Omental fat pad (tissue), 4 donors: ENCODE measurements at places on chromosomes 7 and 10. TPM values are rescaled to one million over a fixed set of nuclear protein-coding genes. Genes with fewer than 3 reads are reported as not detected.

Gene AKR1C8
- not detected for total RNA-seq

Gene KIN
- total RNA-seq = 8.7 TPM

Gene GNAT3
- not detected for total RNA-seq

Gene GSTO2
- 0.25 TPM for total RNA-seq

Gene CHAT
- total RNA-seq = not detected

Gene DPYSL4
- total RNA-seq = 3.0 TPM

Gene DPP6
- total RNA-seq = 0.13 TPM

Gene CDHR3
- total RNA-seq = 9.8 TPM

Gene ANKRD1
- total RNA-seq = 3.8 TPM

Gene OR2A42
- not detected for total RNA-seq

Gene GPR15LG
- total RNA-seq = not detected

Gene SYT15B
- 0.84 TPM for total RNA-seq

Gene CTAGE15
- total RNA-seq = 0.79 TPM

Gene KNDC1
- total RNA-seq = 0.16 TPM

Gene PNLIPRP3
- total RNA-seq = 0.63 TPM

Gene CPA5
- not detected for total RNA-seq

Gene FOXI2
- total RNA-seq = not detected

Gene LIPF
- not detected for total RNA-seq

Gene ZNF804B
- total RNA-seq = not detected

DNA sequence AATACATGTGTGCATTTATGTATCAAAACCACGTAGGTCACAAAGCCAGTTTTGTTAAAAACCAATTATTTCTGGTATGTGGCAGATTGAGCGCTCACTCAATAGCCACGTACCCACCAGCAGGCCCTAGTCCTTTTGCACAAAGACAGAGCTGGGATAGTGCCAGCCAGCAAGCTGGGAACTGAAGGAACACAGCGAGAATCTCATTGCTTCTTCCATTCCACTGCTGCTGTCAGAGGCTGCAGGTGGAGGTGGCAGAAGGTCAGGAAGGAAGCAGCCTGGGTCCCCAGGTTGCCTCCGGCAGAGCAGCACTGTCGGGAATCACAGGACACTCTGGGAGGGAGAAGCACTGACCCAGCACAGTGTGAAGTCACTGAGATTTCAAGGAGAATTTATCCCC lies 385.5 kb upstream of the PFKP start:
- no peak for DNase-seq

DNA sequence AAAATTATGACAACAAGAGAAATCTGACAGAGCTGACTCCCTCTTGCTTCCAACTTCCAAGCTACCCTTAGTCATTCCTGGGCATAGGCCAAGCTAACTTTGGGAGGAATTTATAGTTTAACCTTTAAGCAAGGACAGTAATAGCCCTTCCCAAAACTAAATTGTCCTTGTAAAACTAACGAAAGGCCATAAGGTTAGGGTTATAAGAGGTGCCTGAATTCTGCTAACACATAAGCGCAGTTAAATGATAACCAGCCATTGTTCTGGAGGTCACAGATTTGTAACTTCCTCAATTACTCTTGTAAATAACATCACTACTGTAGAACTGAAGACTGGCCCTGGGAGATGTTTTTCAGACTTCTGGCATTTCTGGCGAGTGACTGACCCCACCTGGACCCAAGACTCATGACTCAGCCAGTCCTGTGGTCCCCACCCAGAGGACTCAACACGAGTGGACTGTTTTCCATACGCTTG lies 481.2 kb downstream of the KCNMA1 start:
- DNase-seq = no peak

GRCh38 chr7:25087855-25088254 lies 37.2 kb downstream of the CYCS start:
- DNase-seq = no peak

DNA sequence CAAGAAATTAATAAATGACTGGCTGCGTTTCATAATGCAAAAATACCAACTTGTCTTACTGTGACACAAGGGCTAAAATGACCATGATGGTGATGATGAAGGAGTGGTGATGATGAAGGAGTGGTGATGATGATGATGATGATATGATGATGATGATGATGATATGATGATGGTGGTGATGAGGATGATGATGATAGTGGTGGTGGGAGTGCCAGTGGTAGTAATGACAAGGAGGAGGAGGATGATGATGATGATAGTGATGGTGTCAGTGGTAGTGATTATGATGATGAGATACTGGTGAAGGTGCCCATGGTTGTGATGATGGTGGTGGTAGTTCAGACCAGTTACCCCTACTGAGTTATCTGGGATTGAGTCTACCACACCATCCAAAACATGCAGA lies 265.9 kb downstream of the FGFR2 start:
- DNase-seq = no peak

GRCh38 chr10:13417459-13418126 lies 69.5 kb upstream of the SEPHS1 start:
- DNase-seq = no peak

- DNase-seq = no peak
These were observed 32.3 kb downstream of the C1GALT1 start for GRCh38 chr7:7214398-7215347.

DNA sequence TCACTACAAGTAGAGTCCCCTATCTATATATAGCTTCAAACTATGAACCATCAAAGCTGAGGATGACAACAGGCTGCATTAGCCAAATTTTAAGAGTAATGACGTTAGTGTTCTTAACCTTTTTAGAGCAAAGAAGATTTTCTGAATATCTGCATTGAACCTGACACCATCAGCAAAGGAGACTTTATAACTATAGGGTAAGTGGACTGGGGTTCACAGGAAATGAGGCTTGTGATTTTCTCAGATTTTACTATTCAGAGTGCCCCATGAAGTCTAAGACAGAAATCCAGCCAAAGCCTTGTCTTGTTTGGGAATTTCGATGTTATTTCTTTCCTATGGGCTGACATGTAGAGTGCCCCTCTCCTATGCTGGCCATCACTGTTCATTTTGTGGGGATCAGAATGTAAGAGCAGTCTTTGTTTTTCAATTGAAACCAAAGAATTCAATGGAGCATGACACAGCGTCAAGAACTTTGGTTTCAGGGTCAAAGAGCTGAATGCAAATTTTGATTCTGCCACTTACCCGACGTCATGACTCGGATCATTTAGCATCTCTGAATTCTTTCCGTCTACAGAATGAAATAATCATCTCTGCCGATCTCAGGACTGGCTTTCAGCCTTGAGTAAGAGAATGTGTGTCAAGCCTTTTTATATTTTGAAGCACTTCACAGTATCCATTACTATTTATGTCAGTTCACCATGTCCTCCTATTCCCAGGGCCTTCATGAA lies 52.7 kb downstream of the DENND11 start:
- DNase-seq = no peak

GRCh38 chr7:22394739-22395138 lies 37.8 kb upstream of the RAPGEF5 start:
- no peak for DNase-seq

DNA sequence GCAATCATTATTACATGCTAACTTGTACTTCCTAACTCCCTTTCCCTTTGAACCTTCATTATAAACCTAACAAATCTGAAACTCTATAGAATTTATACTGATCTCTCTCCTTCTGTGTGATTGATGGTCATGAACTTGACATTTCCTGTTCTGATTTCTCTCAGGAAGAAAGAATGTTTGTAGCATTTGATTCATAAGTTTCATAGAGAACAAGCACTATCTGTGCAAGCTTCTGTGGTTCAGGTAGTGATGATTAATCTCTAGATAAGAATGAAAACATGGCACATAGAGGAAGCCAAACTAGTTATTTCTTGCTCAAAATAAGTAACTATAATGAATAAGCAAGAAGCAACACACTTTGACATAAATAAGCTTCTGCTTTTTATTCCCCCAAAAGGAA lies 34.2 kb downstream of the TFPI2 start:
- DNase-seq = no peak

- DNase-seq = no peak
These were observed 200.5 kb upstream of the HPS1 start for GRCh38 chr10:98646998-98647917.

- no peak for DNase-seq
These were observed 130.9 kb downstream of the OAT start for GRCh38 chr10:124287791-124288190.

GRCh38 chr7:141387521-141388217 lies 163.5 kb upstream of the AGK start:
- no peak for DNase-seq

GRCh38 chr7:136359333-136359903 lies 382.3 kb upstream of the MTPN start:
- DNase-seq = no peak

GRCh38 chr7:45215601-45216062 lies 58.0 kb downstream of the RAMP3 start:
- DNase-seq = no peak

DNA sequence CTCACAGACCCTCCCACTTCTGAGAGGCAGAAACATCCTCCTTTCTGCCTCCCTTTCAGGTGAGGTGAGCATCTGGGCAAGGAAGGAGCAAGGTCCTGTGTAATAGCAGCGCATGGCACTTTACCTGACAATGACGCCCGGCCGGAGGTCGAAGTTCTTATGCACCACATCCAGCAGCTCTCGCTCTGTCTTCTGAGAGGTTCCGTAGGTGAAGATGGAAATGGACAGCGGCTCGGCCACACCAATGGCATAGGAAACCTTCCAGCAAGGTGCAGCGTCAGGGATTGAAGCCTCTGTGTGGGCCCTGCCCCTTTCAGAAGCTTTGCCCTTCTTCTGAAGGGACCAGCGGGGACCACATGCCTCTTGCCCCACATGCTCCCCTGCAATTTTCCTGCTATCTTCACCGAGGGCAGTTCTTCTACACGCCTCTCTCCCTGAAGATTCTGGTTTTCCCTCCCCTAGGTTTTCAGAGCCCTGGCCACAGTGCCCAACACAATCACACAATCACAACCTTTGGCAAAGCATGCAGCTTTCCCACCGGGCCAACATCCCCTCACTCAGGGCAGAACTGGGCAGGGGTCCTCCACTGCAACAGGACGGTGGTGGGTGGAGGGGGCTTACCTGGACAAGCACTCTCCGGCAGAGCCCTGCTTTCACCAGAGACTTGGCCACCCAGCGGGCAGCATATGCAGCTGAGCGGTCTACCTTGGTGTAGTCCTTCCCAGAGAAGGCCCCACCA lies 14.9 kb downstream of the MAT1A start:
- DNase-seq = no peak

- DNase-seq = no peak
These were observed 63.2 kb downstream of the LMBR1 start for GRCh38 chr7:156829669-156830336.

DNA sequence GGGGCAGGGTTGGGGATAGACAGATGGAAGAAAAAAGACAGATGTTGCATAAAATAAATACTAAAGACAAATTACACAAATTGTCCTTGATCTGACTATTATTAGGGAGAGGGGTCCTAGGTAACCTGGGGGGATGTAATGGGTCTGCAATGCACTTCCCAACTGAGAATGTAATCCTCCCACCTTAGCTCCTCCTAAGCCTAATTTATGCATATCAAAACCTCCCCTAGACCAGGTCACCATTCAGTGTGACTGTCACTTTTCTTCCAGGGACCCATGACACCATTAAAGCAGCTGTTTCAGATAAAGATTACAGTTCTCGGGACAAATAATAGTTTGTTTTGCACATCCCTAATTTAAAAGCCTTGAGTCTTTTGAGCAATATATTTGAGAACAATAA lies 133.9 kb upstream of the FEZF1 start:
- DNase-seq = no peak

GRCh38 chr7:134534633-134535032 lies 7.3 kb downstream of the AKR1B10 start:
- no peak for DNase-seq

- DNase-seq = no peak
These were observed 139.2 kb downstream of the HGF start for GRCh38 chr7:81630600-81630999.

DNA sequence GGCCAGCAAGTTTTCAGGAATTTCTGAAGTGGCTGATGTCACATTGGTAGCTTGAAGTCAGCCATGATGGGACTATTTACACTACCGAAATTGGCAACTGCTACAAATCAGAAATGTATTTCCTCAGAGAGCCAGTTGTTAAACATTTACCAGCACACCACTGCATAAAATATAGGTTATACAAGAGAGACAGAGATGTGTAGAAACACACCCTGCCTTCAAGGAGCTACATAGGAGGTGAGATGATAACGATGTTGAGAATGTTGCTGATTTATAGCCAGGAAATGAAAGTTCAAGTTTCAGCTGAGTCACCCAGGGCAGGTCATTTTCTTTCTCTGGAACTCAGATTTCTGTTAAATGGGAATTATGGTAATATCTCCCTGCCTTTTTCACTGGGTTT lies 46.0 kb upstream of the TCF7L2 start:
- no peak for DNase-seq

DNA sequence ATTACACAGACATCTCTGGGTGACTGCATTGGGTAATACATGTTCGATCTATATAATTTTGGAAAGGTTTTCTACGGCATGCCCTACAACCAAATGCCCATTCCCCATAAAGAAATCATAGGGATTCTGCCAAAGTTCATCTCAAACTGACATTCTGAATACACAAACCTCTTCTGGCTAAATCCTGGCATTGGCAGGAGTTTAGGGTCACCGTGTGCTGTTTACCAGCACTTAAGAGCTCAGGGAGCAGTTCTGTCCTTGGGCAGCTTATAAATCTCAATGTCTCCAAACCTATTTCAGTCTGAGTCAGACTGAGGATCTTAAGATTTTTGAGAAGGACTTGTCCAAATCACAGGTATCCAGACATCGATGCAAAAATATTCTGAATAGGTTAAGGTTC lies 809.6 kb upstream of the LRRN3 start:
- no peak for DNase-seq

- no peak for DNase-seq
These were observed 127.9 kb upstream of the AKR1E2 start for GRCh38 chr10:4698075-4698474.

- DNase-seq = no peak
These were observed 266.8 kb downstream of the CELF2 start for GRCh38 chr10:11284291-11285085.

- no peak for DNase-seq
These were observed 83.9 kb downstream of the RAMP3 start for GRCh38 chr7:45241339-45242109.

DNA sequence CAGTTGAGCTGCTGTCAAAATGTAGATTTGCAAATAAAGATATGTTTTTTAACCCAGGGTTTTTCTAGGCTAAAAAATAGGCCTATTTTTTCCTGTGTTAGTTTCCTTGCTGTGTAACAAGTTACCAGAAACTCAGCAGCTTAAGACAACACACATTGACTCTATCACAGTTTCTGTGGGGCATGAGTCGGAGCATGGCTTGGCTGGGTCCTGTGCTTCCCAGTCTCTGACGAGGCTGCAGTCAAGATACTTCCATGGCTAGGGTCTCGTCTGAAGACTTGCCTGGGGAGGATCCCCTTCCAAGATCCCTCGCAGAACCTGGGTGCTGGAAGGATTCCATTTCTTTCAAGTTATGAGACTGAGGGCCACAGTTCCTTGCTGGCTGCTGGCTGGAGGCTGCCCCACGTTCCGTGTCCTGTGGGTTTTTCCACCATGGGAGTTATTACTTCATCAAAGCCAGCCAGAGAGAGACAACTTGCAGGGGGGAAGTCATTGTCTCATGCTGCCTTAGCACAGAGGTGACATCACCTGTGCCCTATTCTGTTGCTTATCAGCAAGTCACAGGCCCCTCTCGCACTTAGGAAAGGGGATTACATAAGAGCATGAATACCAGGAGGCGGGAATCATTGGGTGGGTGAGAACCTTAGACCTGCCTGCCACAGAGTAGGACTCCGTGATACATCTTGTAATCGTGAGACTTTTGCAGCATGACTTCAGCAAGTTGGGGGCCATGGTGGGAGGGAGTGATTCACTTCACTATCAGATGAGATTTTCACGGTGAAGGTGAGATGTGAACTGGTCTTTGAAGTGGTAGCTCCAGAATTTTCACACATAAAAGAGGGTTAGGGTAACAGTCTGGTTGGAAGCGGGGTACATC lies 77.9 kb downstream of the CCNY start:
- no peak for DNase-seq
